ENCODE measurements at places on chromosomes 6 and 20.

DNA sequence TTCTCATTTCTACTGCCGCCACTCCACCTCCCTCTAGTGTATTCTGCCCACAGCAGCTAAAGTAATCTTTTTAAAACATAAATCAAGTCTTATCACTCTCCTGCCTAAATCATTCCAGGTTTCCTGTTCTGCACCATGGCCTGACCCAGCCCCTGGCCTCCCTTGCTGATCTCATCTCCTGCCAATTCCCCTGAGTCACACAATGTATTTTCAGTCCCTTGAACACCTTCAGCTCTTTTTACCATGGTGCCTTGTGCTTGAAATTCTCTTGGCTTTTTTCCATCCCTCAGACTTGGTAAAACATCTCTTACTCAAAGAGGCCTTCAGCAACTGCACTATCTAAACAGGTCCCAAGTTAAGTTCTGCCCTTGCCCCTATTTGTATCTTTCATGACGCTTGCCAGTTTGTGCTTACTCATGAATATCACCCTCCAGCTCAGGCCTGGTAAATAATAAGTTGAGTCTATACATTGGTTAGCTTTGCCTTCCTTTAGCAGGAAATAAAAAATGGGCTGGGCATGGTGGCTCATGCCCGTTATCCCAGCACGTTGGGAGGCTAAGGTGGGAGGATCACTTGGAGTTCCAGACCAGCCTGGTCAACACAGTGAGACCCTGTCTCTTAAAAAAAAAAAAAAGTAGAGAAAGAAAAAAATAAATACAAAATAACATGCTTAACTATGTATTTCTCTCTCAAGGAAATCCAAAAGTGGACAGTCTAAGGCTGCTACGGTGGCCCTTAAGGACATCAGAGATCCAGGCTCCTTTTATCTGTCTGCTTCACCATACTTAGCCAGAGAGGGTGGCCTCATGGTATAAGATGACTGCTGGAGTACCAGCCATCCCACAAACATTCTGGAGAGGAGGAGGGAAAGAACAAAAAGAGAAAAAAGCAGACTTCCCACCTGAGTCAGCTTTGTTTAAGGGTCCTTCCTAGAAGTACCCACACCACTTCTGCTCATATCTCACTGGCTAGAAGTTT, 62.2 kb downstream of the ARFGEF2 start:
- DNase-seq: no peak

DNA sequence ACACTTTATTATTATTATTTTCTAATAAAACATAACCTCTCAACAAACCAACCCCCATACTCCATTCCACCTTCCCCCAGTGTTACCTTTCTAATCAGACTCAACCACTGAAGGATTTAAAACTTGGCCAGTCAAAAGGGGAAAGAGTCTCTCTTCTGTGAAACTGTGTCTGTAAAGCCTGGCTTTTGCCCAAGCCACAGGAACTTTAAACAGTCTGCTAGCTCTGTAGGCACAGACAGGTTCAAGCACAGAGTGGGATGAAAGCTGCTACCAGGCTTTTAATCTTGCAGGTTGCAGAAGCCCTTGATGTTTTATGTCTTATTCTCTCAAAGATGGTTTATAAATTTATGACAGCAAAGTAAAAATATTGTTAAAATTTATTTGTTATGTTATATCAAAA, 585.7 kb downstream of the TENT5A start:
- peak; percentile 29 for DNase-seq

- no peak for DNase-seq
These were observed 24.1 kb downstream of the COL20A1 start for GRCh38 chr20:63317061-63317460.

DNA sequence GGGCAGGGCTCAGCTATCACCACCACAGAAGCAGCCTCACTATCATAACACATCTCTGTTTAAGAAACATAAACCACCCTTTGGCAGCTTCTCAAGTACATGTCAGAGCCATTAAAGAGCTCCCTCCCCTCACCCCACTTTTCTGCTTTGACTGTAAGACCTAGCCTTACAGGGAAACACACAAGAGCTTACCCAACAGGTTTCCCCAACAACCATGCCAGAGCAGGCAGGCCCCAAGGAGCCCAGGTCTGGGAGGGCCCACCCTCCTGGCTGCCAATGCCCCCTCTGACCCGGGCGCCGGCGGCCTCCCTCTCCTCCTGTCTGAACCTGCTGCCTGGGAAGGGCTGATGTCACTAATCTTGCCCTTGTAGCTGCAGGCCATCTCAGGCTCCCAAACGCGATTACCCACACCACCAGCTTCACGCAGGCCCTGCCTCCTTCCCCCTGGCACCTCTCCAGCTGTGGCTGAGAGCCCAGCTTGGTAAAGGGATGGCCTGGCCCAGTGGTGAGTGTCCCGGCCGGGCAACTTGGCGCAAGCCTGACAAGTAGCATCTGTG, 402.0 kb downstream of the MAFB start:
- DNase-seq: no peak

- DNase-seq: no peak
These were observed 439.5 kb upstream of the CDH4 start for GRCh38 chr20:60812561-60812960.

DNA sequence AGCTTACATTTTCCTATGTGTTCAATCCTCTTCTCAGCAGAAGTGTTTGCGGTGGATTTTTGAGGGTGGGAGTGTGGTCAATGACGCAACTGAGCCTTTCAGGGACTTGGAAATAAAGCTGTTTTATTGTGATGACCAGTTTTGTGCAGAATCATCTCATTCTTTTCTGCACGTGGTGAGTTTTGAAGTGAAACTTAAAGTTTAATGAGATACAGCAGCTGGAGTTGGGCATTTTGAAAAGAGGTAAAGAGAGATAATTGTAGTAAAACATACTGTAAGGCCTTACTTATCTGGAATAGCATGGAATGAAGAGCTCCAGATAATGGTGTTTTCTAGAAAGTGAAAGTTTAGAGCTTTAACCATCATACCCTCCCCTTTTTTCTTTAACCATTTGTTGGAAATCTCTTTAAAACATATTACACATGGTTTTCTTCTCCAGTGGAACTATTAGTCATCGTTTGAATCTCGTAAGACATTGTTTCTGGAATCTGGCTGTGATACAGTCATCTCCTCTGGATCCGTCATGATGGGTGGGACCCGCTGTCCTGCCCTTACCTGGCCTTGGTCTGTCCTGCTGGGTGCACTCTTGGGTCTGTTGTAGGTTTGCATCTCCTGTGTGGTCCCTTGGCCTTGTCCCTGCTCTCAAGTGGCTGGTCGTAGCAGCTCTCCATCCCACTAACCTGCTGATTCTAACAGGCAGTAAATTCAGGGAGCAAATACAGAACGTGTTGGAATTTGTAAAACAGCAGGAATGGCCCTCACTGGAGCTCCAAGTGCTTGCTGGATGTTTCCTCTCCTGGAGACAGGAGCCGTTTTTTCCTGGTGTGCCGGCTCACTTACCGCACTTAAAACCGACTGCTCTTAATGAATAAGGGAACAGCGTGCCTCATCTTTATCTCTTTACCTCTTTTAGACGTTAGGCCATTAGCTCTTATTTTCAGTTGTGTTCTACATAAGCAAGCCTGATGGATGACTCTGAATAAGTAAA, 29.8 kb downstream of the UST start:
- no peak for DNase-seq

GRCh38 chr20:47719625-47720024, 65.7 kb downstream of the SULF2 start:
- DNase-seq: no peak

GRCh38 chr20:59386809-59387208, 86.4 kb downstream of the EDN3 start:
- no peak for DNase-seq

GRCh38 chr20:5000263-5001173, 792 bp downstream of the SLC23A2 start:
- DNase-seq: no peak

DNA sequence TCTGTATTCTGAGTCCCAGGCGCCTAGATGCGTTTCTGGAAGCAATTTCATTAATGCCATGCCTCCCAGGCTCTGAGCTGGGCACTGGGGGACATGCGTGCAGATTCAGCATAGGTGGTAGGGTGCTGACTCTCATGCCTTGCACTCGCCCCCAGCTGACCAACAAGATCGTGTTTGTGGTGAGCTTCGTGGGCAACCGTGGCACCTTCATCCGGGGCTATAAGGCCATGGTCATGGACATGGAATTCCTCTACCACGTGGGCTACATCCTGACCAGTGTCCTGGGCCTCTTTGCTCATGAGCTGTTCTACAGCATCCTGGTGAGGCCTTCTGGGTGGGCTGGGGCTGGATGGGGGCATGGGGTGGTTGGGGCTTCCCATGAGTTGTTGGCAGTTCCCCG, 21.6 kb downstream of the UQCC2 start:
- DNase-seq: no peak

DNA sequence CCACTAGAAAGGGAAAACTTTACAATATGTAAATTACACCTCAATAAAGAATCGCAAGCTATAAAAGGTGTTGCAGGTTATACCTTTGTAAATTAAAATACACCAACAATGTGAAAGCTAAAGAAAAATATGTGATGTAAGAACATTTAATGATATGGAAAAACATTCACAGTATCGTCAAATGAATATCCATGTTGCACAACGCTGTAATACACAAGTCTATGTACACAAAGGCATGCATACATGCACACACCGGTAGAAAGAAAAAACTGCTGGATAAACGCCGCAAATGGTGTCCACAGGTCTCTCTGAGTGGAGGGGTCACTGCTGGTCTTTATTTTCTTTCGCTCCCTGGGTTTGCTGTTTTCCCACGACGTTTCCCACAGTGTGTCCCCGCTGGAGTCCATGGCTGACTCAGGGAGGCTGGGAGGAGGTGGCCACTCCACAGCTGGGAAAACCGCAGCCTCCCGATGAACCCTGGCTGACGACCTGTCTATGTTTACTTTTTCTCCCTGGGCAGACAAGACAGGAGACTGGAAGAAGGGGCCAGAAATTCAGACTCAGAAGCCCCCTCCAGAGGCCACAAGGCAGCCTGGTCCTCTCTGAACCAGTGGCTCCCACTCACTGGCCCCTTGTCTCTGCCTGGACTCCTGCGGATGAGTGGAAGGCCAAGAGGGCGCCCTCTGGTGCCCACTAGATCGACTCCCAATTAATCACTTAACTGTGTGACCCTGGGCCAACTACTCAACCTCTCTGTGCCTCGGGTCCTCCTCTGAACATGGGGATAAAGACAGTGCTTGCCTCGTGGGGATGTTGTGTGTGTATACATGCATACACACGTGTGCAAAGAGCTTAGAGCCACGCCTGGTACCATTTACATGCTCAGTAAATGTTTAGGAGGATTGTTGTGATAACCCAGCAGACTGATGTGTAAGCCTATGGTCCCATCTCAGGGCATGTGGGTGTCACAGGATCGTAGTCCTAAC, 12.8 kb upstream of the BPI start:
- no peak for DNase-seq

- no peak for DNase-seq
These were observed 689 bp upstream of the BLOC1S5 start for GRCh38 chr6:8064638-8065518.

DNA sequence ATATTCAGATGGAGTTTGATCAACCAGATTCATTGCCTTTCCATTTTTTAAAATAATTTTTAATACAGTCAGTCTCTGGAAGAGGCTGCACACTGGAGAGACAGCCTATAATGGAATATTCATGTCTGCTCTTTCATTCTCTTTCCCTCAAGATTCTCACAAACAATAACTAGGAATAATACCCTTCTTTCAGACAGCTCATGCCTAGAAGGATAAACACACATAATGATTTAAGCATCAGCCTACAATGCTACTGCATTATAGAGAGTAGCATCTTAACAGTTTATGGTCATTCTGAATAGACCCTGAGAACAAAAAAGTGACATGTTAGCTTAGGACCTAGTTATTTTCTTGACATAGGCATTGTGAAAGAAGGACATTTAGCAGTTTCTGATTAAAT, 1692.3 kb downstream of the GRIK2 start:
- no peak for DNase-seq

DNA sequence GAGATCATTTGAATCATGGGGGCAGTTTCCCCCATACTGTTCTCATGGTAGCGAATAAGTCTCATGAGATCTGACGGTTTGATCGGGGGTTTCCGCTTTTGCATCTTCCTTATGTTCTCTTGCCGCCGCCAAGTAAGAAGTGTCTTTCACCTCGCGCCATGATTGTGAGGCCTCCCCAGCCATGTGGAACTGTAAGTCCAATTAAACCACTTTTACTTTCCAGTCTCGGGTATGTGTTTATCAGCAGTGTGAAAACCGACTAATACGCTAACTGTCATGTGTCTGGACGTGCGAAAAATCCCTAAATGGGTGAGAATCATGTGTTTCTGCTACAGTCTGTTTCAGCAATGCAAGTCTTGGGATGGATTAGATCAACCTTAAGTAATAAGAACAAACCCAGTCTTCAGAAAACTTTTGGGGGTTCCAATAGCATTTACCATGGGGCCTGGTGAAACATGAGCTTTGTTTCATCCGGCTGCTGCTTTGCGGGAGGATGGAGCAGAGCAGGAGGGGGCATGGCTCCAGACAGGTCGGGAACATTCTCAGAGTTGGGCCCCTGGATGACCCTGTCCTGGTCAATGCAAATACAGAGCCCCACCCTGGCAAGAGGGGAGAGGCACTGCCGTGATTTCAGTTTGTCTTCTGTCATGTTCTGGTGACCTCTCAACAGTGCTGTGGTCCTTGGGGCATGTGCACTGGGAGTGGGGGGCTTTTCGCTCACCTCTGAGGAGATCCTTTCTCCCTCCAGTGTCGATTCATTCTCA, 41.5 kb downstream of the CTCFL start:
- DNase-seq: no peak

- no peak for DNase-seq
These were observed 69.5 kb downstream of the TINAG start for GRCh38 chr6:54377776-54378175.

DNA sequence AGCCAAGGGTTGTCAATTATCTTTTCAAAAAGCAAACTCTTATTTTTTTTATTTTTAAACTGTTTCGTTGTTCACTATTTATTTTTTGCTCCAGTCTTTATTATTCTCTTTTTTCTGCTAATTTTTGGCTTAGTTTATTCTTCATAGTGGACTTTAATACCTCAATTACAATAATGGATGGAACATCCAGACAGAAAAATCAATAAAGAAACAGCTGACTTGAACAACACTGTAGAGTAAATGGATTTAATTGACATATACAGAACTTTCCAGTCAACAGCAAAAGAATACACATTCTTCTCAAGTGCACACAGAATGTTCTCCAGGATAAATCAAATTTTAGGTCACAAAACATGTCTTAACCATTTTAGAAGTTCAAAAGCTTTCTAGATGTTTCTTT, 111.5 kb downstream of the MEI4 start:
- no peak for DNase-seq

DNA sequence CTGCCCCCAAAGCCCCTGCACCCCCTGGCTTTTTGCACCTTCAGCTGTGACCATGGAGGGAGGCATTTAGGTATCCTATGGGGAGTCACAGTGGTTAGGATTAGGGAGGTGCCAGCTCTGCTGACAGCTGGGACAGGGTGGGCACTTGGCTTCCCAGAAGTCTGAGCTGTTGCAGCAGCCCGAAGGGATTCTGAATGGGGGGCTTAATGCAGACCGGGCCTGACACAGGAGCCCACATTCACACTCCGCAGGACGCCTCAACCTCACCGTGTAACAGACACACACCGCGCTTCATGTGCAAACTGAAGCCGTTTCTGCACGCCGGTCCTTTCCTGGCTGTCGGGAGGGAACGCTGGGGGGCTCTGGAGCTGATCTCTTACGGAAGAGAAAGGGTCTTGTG, 1.9 kb downstream of the EBF4 start:
- no peak for DNase-seq

GRCh38 chr6:161370880-161371279, 97.0 kb upstream of the AGPAT4 start:
- DNase-seq: peak; percentile 69

GRCh38 chr20:50572938-50573777, 63.0 kb downstream of the PTPN1 start:
- DNase-seq: no peak
